Lung microvascular endothelial cell (primary cell): ENCODE measurements at places on chromosomes 7 and 10.

DNA sequence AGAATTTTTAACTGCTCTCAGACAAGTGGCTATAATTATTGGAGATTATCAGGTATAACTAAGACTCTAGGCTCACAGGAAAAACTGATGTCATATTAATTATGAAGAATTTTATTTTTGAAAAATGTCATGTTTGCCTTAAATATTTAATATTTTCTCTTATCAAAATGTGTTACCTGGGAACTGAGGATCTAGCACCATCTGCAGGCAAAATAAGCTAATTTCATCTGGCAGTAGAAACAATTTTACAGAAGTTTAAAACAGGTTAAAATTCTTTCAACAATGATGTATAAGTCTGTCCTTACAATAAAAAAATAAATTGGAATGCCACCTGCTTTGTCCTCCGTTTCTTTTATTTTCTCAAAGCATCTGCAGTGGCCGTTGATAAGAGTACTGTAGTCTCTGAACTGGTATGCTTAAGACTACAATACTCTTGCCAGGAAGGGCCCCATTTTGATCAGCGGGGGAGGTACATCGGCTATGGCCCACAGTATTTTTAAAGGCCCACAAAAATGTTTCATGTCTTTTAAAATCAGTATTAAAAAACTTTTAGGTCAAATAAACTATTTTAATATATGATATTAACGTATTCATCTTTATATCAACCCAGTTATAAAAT, 81.3 kb downstream of the VWDE start:
- DNase-seq: peak; percentile 48

GRCh38 chr7:122789156-122789555, 86.4 kb upstream of the RNF148 start:
- DNase-seq: no peak

DNA sequence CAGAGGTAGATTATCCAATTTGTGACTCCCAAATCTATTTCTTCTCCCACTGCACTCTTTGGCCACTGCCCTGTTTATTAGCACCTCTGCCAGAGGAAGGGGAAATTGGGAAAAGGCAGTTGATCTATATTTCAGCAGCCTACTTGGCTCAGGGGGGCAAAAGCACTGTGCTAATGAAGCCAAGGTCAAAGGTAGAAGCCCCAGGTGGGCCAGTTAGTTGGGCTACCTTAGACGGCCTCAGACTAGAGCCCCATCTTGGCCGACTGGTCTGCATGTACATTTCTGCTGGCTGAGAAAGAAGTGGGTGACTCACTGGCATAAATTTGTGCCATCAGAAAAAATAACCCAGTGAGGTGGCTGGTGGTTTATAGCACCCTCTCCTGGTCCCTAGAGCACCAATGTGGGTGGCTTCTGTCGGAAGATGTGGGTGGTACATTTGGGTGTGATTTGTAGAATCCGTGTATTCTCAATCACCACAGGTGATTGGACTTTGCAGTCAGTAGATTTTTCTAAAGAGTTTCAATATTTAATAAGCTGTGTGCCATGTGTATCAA, 293.3 kb upstream of the MKI67 start:
- DNase-seq: no peak

DNA sequence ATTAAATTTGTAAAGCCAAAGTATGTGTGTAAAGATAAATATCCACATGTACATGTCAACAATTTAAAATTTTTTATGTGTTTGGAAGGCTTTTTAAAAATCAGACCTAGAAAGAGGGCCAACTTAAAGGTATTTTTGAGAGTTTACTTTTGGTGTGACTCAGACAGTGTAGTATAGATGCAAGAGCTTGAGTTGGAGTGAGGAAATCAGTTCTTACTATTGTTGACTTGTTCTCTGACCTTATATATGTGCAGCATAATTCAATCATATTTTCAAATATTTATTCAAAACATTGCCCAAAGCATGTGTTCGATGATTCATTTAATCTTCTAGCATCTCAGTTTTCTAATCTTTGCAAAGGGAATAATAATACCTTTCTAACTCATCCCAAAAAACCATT, 243.7 kb upstream of the PRKCQ start:
- no peak for DNase-seq

- no peak for DNase-seq
Measured at GRCh38 chr10:73019100-73019499, 64.5 kb upstream of the PLA2G12B start.

DNA sequence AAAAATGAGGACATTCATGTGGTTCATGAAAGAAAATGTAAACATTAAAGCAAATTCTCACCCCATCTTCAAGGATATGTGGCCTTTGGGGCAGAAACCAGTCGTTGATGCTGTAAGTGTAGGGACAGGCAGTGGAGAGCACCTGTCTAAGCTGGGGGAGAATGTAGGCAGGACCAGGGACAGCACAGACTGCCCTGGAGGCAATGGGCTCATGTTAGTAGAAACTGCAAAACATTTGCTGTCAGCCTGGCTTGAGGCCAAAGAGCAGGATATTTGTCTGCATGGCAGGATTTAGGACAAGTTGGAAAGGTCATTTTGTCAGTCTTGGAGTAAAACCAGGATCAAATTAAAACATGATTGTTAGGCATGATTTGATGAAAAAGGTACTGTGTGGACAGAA, 211.6 kb upstream of the AGK start:
- DNase-seq: peak; percentile 11

DNA sequence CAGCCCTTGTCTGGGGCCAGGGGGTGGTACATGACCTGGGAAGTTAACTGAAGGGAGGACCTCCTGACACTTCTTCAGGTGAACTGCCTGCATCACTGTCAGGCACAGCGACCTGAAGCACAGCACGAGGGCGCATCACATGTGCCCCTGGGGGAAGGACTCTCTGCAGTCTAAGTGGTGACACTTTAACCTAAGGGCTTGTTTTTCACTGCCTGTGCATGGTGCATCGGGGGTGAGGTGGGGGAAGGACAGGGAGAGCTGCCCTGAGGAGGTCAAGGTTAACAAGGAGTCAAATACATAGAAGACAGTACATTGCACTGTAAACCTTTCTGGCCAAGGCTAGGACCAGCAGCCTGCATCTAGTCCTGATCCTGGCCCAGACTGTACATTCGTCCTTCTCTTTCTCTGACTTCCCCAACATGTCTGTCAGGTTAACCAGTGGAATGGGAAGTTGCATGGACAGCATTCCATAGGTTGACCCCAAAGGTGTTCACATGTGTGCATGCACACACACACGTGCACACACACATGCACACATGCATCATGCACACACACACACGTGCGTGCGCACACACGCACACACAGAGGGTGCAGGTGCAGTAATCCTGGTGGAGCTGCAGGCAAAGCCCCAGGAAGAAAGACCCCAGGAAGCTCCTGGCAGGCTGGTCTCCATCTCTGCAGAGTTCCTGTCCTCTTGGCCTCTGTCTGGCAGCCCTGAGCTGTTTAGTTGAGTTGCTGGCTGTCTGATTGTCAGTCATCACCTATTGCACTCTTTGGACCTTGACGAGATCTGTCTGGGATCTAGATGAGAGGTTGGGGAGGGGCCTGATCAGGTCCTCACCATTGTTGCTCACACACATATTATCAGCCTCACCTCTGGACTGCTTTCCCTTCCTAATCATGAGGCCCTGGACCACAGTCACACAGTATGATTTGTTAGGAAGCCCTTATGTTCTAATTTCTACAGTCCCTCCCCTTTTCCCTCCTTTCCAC, 37.8 kb downstream of the WDFY4 start:
- DNase-seq: no peak

DNA sequence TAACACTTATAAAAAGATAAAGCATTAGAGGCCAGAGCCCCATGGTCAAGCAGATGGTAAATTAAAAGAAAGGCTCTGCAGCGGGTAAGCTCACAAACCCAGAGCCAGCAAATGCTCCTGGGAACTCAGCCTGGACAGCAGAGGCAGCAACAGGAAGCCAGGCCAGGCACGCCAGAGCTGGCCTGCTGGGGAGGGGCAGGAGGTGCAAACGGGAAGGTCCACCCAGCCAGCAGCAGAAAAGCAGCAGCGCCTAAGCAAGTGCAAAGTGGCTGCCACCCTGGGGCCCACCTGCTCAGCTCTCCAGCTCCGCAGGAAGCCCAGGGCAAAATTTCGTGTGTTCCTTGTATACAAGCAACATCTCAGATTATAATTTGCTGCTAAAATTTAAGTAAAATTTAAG, 82.7 kb upstream of the GPR22 start:
- peak; percentile 78 for DNase-seq

- DNase-seq: no peak
Measured at GRCh38 chr10:119283818-119284217, 76.4 kb downstream of the GRK5 start.

DNA sequence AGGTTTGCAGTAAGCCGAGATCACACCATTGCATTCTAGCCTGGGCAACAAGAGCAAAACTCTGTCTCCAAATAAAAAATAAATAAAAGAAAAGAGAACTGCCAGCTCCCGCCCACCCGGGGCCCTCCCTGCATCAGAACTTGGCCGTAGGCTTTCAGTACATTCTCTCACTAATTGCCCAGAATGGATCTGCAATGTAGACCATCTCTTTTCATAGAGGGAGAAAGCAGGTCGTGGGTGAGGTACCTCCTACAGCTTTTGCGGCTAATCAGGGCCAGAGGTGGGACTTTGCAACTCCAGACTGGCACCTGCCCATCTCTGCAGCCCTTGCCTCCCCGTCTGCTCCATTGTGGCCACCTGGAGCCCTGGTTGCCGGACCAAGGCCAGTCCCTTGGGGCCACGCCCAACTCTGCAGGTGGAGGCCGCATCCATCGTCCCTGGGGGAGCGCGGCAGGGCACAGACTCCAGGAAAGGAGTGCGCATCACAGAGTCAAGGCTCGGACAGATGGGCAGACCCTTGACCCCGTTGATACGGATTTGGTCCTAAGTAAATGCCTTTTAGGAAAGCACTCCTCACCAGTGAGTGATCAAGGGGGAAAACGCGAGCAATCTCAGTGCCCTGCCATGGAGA, 179.1 kb upstream of the SH2B2 start:
- DNase-seq: no peak

DNA sequence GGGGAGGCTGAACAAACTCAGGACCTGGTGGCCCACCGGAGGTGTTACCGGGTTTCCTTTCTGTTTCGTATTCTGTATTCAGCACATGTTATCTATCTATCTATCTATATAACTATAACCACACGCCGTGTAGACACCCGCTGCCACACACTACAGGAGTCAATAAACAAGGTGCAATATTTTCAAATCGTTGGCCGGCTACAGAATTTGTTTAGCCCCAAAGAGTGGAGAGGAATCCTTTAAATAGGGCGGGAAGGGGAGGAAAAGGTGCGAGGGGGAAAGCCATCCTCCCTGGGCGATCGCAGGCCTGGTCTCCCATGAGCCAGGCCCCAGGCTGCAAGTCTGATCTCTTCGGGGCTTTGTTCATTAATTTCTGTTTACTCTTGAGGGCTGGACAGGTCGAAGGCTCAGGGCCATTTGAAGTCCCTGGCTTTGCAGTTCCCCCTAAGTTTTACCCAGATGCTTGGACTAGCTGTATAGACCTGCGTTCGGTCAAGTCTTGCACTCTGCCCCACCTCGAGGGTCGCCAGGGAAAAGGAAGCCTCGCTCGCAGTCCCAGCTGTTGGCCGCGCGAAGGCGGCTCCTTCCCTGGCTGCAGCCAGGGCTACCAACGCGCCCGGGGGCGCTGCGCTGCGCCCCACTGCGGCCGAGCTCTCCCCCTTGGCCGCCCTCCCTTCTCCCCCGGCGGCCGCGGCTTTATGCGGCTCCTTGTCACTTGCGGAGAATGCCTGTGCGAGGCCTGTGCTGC, 3.8 kb downstream of the NKX2-3 start:
- DNase-seq: no peak

- no peak for DNase-seq
Measured at GRCh38 chr7:22120391-22121053, 174.8 kb upstream of the CDCA7L start.
